ENCODE measurements at places on chromosomes 4 and X.

- DNase-seq: no peak
Observed at GRCh38 chr4:169253904-169254303, 16.9 kb downstream of the SH3RF1 start.

- no peak for DNase-seq
Observed at GRCh38 chrX:132034648-132035047, 11.5 kb downstream of the STK26 start.

DNA sequence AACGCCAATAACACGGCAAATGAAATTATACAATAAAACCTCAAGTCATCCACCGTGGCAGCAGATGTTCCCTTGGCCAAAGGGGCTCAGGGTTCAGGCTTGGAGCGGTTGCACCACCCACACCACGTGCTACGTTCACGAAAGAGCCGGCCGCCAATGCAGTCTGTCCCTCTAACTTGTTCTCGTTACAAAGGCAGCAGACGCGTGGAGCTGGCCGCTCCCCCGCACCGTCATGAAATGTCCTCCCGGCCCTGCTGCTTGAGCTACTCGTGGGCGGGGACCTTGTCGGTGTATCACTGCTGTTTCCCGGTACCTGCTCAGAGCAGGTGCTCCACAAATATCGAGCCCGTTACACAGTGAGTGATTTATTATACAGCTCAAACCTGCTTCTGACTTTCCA is 36.4 kb upstream of the MAN2B2 start:
- no peak for DNase-seq

DNA sequence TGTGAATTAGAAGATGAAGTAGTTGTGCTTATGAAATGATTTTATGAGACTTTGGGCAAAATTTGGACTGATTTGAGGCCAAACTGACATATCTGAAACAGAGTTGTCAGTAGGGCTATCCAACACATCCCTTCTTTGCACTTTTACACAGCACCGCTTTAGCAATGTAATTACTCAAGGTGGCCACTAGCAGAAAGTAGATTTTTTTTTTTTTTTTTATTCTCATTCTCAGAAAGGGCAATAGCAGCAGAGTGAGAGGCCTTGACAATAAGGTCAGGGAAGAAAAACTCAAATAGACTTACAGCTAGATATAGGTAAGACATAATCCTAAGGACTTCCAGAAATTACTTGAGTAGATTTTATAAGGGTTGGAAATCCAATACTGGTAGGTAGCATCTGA is 414.3 kb downstream of the NAP1L3 start:
- DNase-seq: no peak

- no peak for DNase-seq
Observed at GRCh38 chrX:15233416-15234015, 36.4 kb downstream of the ASB9 start.

DNA sequence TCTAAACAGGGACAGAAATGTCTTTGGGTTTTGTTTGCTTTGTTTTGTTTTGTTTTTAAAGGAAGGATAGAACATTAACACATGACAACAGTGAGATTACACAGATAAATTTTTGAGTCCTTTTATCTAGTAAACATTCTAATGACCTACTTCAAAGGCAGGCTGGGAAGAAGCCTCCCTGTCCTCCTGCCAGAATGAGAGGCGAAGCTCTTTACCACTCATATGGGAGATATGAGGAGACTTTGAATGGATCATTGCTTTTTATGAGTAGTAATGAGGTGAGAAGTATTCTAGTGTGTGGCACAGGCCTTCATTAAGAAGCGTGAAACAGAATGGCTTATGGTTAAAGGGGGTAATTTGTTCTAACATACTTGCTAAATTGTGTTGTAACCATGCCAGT is 172.0 kb downstream of the FBXO8 start:
- no peak for DNase-seq

DNA sequence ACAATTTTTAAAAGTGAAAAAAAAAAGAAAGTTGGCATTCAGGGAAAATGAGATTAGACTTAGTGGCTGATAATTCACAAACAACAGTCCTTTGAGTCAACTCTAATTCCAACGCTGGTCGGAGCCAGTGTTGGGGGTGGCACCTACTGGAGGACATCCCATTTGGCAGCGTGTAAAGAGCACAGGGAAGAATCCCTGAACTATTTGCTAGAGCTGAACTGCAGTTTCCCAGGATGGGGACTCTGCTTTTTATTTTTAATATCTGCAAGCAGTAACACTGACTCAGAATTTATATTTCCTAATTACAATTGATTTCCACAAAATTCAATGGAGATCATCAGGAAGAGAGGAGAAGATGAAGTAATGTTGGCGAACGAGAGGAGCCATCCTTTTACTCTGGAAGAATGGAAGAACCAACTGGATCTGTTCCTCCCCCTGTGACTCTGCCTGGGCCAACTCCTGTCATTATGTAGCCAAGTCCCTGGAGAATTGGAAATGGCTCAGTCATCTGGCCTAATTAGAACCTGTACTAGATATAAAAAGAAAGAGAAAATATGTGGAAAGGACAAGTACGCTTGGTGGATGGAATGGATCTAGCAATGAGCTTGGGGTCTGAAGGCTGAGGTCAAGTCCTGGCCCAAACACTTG is 76.7 kb downstream of the IRF2 start:
- DNase-seq: no peak

DNA sequence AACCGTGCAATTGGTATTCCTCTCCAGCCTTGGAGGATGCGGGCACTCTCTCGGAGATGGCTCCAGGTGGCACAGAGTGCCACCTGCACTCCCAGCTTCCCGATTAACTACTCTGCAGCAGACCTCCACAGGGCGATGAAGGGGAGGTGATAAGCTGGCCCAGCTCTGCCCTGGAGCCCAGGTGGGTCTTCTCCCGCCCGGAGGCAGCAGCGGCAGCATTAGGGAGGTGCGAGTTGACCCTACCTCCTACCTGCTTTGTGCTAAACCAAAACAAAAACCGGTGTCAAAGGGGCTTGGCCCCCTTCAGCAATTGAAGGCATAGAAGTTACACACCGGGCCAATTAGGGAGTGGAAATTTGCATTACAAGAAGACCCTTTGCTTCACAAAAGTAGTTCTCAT is 137.4 kb upstream of the MAMLD1 start:
- peak; percentile 35 for DNase-seq

DNA sequence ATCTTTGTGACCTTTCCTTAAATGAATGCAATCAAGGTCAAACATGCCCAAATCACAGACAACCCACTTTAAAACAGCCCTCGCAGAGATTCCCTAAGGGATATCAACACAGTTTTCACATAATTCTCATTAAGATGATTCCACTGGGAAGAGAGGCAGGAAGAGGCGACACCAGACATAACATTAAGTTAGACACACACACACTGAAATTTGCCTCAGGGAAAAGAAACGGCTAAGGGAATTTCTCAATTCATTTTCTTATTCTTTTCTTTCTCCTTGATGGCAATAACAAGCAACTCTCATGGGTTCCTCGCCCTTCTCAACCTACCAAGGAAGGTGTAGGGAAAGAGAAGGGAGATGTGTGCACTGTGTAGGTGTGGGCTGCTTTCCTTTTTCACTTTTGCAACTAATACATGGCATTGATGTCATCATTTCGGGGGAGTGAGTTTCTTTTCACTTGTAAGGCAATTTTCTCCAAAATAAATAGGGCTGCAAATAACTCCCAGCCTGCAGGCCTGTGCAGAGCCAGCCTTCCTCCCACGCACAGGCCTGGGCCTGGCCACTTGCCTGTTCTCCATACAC is 41.4 kb downstream of the SOD3 start:
- DNase-seq: no peak

GRCh38 chr4:125115941-125116340 is 198.8 kb upstream of the FAT4 start:
- no peak for DNase-seq

DNA sequence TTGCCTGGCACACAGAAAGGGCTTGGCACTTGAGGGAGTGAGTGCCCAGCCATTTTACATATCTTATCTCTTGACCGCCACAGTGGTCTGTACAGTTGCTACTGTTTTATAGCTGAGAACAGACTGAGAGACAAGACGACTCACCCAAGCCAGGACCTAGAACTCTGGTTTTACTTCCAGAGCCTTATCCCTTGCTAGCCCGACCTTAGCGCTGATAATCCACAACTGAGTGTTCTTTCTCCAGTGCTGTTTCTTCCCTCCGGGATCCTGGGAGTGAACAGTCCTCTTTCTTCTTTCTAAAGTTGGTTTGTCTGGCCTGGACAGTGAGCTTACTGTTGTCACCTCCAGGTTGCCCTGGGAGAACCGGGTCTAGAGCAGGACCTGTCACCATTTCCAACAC is 52.5 kb upstream of the TADA2B start:
- no peak for DNase-seq

DNA sequence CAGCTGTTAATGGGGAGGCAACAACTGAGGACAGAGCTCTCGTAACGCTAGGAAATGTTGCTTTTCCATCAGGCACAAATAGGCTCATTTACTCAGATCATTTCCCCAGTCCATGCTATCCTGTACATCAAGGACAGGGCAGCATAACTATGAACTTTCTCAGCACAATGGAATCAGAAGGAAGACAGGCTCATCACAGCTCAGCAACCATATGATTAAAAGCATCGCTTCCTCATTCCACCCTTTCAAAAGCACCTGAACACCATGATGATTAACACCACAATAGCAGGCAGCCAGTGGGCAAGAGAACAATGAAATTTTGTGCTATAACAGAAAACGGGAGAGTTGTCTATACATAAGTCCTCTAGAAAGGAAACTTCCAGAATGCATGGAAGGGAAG is 297.8 kb downstream of the ZNF674 start:
- DNase-seq: no peak

- DNase-seq: no peak
Observed at GRCh38 chr4:169384779-169385178, 114.0 kb upstream of the SH3RF1 start.

GRCh38 chr4:2729533-2729875 is 26.6 kb downstream of the TNIP2 start:
- no peak for DNase-seq

DNA sequence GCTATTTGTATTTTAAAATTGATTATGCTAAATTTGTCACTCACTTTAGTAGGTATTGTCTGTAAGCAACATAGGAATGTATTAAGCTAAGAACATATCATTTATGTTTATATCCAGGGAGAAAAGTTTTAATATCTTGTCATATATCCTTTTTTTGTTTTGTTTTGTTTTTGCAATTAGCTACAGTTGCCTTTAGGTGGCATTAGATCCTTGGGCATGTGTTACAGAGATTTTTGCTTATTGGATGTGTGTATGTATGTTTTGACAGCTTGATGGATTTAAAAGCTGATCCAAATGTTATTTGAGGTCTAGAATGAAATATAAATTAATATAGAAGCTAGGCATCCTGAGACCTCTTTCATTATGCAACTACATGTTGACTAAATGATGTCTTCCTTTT is 36.1 kb upstream of the OTUD4 start:
- DNase-seq: no peak

DNA sequence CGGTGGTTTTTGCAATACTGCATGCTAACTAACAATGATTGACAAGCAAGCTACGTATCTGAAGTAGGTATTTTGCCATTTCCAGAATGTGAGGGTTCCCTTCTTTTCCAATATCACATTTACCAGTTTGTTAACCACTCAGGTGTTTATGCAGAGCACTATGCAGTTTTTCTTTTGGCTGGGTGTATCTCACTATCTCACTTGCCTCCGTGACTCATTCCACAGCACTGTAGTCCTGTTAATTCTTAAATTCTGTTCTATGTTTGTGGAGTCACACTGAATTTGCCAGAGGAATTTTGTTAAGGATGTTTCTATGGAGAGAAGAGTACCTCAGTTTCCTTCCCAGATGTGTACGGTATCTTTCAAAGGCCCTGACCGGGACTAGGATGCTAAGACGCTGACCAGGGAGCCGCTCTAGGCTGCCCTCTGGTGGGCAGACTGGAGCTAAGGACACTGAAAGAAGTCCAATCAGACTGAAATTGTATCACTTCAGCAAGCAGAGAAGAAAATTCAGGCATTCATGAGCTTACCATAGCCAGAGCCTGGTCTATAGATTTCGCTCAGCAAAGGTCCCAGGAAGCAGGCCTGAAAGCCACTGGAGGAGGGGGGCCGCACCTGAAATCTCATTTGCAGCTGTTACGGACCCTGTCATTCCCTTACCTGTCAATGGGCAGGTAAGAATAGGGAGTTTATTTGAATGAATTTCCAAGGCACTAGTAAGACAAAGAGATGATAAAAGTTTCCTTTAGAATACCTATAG is 388.4 kb upstream of the SPOCK3 start:
- peak; percentile 71 for DNase-seq

DNA sequence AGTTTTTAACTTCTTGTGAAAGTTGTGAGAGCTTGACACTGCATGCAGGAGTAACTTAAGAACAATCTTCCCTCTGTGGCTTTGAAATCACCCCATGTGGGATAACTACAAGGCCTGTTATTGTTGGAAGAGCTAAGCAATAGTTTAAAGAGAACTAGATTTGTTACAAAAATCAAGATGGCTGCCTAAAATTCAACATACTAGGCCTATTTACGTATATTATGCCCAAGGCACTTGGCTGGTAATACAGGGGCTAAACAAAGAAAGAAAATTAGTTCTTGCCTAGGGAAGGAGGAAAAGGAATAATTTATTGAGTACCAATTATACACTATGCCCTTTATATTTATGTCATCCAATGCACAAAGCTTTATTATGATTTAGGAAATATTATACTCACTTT is 36.1 kb downstream of the DMD start:
- no peak for DNase-seq

DNA sequence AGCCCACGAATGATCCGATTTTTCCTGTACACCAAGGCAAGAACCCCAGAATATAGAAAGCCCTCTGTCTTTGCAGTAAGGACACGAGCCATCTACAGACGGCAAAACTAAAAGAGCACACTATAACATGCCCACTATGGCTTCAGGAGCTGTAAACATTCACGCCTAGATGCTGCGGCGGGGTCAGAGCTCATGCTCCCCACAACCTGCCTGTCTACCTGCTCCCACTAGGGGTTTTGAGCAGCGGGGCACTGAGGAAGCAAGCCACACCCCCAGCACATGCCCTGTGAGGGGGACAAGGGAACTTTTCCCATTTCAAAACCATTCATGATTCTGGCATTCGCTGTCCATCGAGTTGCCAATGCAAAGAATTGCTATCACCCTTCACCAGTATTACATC is 144.8 kb downstream of the PAPSS1 start:
- no peak for DNase-seq

GRCh38 chr4:116520886-116521285 is 564.5 kb downstream of the TRAM1L1 start:
- no peak for DNase-seq

DNA sequence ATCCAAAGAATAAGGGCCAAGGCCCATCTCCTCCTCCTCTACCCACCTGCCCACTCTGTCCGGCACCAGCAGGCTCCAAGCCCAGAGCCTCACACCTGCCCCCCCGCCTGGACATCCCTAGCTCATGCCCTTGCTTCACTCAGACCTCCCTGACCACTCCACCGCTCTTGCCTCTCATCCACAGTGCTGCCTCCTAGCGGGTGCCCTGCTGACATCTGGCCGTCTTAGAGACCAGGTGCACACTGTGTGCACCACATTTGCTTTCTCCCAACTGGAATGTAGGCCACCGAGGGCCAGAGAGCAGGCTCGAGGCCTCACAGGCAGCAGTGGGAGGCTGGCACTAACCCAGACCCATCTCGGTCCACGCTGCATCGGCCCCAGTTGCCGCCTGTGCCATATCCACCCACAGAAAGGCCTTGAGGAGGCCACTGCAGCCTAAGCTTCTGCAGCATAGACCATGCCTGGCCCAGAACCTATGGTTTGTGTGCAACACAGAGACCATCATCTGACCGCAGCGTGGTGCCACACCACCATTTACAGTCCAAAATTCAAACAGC is 13.5 kb downstream of the LETM1 start:
- DNase-seq: no peak

GRCh38 chr4:32226733-32227132 is 1506.6 kb downstream of the PCDH7 start:
- no peak for DNase-seq

Measured in ecto neural progenitor cell (in vitro differentiated cells).